ENCODE measurements at places on chromosomes 13 and 19.

DNA sequence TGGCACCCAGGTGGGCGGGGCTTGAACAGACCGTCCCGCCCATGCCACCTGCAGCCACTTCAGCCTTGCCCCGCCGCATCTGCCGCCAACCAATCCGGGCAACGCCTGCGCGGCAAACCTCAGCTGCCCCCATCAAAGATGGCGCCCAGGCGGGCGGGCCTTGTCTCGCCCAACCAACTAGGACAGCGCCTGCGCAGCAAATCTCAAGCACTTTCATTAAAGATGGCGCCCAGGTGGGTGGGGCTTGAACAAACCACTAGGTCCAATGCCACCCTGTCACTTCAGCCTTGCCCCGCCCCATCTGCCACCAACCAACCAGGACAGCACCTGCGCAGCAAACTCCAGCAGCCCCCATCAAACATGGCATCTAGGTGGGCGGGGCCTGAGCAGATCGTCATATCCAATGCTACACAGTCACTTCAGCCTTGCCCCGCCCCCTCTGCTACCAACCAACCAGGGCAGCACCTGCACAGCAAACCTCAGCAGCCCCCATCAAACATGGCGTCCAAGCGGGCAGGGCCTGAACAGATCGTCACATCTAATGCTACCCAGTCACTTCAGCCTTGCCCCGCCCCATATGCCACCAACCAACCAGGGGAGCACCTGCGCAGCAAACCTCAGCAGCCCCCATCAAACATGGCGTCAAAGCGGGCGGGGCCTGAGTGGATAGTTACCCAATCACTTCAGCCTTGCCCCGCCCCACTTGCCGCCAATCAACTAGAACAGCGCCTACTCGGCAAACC, 1.4 kb downstream of the PEG3 start:
- DNase-seq = peak; percentile 49

- no peak for DNase-seq
Observed at GRCh38 chr19:13077240-13077639, 25.4 kb downstream of the LYL1 start.

DNA sequence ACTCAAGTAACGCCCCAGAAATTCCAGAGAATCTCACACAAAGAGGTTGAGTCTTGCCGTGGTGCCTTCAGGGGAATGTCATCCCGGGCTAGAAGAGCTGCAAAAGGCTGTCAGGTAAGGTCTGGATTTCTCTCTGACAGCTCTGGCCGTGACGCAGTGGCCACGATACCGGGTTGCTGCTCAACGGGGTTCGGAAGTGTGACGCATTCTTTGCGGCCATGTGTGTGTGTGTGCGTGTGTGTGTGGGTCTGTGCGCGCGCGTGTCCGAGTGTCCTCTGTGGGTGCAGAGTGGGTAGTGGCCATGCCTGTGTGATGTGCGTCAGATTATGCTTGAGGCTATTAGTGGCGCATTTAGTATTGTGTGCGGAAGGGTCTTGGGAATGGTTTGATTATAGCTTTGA, 306 bp downstream of the ZNF540 start:
- peak; percentile 45 for DNase-seq

DNA sequence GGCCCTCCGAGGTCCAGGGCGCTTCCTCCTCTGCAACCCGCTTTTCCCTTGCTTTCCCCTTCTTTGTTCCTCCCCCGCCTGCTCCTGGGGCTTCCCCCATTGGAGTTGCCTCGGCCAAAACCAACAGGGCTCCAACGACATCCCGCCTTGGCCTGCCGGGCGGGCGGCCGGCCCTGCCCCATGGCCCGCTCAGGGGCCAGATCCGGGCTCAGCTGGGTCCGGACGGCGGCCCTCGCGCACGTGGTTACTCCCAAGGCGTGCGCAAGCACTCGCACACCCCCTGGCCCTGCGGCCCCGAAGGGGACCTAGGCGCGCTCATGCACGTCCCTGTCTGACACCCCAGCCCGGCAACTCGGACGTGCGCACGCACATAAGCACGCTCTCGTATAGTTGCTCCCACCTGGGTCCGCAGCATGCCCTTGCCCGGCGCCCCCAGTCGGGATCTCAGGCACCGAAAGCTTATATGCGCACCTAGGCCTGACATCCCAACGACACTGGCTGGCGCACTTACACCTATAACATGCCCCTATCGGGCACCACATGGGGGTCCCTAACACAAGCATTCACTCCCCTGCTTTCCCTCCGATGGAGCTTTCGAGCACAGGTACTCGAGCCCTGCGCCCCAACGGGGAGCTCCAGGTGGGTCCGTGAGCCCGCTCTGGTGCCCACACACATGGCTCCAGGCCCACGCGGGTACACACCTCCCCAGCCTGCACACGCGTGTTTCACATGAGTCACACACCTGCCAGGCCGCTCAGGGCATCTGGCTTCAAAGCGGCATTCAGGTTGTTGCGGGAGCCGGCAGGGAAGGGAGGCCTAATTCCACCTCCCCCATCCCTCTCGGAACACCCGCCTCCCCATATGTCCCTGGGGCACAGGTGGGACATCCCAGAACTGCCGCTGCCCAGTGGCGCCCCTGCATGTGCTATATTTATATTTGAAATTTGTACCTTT, 15.0 kb downstream of the NFIX start:
- no peak for DNase-seq

GRCh38 chr19:16034958-16035560, 41.2 kb upstream of the TPM4 start:
- DNase-seq = no peak

GRCh38 chr13:109654341-109655205, 131.8 kb downstream of the IRS2 start:
- DNase-seq = no peak

DNA sequence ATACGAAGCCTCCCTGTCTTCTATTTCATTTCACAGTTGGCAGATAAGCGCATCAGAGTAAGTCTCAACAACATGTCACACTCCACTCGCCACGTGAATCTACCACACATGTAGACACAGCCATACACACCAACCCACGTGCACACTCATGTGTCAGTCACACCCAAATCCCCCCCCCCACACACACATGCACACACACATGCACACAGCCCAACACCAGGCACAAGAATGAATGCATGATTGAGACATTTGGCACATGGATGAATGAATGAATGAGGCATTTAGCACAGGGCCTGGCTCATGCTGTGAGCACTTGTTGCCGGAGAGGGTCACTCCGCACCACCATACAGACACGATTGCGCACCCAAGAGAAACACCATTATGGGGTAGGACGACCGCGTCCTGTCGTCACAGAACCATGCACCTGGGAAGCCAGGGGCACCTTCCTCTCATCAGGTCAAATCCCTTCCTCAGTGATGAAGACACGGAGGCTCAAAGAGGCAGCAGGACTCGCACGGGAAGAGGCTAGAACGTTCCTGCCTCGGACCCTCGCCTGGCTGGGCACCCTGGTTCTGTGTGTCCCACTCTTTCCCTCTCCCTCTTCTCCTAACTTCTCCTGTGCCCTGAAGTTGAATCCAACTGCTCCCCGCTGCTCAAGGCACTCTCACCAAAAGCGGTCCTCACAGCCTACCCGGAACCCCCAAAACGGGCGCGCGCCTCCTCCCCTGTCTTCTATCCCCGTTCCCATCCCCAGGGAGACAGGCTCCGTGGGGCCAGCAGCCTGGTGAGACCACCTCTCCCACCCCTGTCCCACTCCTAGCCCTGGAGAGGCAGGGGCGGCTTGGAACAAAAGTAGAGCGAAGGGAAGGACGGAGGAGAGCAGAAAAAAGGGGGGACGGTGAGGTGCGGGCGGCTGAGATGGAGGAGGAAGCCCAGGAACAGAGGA, 1.3 kb downstream of the MEIS3 start:
- DNase-seq = no peak

DNA sequence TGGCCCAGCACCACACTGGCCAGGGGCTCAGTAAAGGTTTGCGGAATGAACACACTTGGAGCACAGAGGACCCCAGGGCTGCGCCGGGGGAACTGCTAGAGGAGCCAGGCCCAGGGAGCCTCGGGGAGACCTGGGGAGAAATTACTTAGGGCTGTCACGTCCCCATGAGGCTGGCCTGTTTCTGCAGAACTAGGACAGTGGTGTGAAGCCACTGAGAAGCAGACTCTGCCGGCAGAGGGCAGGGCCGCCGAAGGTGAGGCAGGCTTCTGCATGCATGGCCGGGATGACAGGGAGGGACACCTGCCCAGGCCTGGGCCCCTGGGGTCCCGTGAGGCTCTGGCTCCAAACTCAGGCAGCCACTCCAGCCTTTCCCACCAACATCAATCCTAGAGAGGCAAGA, 26.4 kb downstream of the ELAVL1 start:
- DNase-seq = no peak

GRCh38 chr13:112218416-112218815, 151.5 kb downstream of the SOX1 start:
- DNase-seq = no peak

- no peak for DNase-seq
Observed at GRCh38 chr13:36158611-36159010, 27.4 kb upstream of the DCLK1 start.

- DNase-seq = no peak
Observed at GRCh38 chr13:106503272-106503671, 32.2 kb downstream of the EFNB2 start.

- DNase-seq = no peak
Observed at GRCh38 chr13:28477709-28477973, 17.3 kb downstream of the FLT1 start.

DNA sequence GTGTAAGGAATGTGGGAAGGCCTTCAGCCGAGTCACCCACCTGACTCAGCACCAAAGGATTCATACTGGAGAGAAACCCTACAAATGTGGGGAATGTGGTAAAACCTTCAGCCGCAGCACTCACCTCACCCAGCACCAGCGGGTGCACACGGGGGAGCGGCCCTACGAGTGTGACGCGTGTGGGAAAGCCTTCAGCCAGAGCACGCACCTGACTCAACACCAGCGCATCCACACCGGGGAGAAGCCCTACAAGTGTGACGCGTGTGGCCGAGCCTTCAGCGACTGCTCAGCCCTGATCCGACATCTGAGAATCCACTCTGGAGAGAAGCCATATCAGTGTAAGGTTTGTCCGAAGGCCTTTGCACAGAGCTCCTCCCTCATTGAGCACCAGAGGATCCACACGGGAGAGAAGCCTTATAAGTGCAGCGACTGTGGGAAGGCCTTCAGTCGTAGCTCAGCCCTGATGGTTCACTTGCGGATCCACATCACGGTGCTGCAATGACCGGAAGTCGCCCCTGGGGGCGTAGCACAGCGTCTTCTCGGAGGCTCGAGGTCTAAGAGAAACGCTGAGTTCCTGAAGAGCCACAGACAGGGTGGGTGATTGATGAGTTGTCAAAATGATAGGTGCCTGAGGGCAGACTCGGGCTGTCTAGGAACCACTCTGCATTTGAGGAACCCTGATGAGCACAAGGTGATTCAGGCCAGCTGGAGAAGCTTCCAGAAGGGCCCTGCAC, 12.2 kb downstream of the ZSCAN22 start:
- DNase-seq = no peak

DNA sequence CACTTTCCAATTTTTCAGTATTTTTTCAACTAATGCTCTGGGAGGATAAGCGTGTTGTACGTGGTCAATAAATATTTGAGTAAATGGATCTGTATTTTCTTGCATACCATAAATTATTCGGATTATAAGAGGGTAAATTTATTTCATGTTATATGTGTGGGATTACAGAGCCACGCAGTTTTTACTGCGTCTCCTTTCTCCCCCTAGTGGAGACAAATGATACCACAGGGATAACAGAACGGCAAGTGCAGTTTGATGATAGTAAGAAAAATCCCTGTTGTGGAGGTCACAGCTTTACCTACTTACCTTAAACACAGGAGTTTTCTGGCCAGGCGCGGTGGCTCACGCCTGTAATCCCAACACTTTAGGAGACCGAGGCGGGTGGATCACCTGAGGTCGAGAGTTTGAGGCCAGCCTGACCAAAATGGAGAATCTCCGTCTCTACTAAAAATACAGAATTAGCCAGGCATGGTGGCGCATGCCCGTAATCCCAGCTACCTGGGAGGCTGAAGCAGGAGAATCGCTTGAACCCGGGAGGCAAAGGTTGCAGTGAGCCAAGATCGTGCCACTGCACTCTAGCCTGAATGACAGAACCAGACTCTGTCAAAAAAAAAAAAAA, 16.8 kb downstream of the MBD3L2B start:
- no peak for DNase-seq

- DNase-seq = no peak
Observed at GRCh38 chr13:96575423-96576320, 418.6 kb downstream of the OXGR1 start.

DNA sequence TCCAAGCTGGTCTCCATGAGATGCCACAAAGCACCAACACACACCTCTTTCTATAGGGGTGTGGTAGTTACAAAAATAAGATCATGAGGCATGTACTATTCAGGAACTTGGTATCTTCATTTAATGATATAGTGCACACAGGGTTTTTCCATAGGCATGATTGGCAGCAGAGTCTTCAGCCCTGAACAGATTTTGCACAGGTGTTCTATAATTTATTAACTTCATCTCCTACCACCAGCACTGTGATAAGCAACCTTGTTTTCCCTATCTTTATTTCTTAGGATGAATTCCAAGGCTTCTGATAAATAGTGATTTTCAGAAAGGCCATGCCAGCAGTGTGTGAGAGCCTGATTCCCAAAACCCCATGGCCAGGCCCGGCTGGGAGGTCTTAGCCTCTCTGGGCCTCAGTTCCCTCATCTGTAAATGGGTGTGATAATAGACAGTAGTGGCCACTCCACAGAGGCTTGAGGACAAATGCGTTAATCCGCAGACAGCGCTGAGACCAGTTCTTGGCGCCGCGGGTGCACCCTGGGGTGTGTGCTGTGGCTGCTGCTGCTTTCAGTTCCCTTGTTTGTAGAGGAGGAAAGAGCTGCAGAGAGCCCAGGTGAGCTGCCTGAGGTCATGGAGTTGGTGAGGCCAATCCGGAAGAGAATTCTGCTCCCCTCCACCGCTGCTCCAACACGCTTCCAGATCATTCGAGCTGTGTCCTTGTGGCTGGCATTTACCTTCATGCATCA, 33.1 kb downstream of the DHRS12 start:
- DNase-seq = no peak

DNA sequence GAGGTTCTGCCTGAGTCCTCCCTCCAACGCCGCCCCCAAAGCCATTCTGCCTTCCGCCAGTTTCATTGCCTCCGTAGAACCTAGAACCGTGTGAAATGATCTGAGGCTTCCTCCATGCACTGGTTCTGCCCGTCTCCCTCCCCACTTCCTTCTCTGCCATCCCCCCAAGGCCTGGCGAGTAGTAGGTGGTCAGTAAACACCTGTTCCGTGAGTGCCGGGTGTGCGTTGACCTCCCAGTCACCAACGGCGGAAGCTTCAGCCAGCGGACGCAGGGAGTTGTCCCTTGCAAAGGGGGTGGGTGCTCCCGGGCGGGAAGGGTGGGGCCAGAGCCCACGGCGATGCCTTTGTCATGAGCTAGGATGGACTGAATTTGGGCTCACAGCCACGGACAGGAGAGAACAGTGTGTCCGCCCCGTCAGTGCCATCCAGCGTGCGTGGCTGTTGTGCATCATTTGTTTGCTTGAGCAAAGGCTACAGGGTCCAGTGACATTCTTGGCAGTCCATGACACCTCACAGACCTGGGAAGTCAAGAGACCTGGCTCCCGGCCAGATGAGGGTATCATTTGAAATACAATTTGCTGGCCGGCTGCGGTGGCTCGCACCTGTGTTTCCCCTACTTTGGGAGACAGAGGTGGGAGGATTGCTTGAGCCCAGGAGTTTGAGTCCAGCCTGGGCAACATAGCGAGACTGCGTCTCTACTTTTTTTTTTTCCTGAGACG, 43.1 kb downstream of the NFIC start:
- no peak for DNase-seq

All from AG08396 (cell line).